Dermis microvascular lymphatic vessel endothelial cell (primary cell): ENCODE measurements at places on chromosomes 1 and 21. TPM values are rescaled to one million over a fixed set of nuclear protein-coding genes. Genes with fewer than 3 reads are reported as not detected.

DNA sequence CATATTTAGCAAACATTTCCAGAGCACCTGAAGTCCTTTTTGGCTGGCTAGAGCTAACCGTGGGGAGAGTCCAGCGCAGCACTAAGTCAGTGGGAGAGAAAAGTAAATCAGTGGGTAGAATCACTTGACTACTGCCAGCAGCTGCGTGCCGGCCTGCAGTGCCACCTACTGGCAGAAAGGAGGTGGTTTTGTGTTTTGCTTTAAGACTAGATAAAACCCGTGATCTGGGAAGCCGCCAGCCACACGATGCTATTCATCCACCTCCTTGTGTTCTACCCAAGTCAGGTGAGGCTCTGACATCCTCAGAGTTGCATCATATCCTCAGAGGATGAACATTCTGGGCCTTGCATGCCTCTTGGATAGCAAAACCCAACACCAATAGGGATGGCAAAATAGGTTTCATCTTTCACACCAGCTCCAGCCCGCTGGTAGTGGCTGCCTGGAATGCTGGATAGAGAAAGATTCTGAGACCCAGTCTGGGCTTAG, 14.1 kb upstream of the HEYL start:
- peak; percentile 74 for DNase-seq

The OLFML3 gene
- 7.2 and 14.8 TPM in 2 replicates for total RNA-seq

DNA sequence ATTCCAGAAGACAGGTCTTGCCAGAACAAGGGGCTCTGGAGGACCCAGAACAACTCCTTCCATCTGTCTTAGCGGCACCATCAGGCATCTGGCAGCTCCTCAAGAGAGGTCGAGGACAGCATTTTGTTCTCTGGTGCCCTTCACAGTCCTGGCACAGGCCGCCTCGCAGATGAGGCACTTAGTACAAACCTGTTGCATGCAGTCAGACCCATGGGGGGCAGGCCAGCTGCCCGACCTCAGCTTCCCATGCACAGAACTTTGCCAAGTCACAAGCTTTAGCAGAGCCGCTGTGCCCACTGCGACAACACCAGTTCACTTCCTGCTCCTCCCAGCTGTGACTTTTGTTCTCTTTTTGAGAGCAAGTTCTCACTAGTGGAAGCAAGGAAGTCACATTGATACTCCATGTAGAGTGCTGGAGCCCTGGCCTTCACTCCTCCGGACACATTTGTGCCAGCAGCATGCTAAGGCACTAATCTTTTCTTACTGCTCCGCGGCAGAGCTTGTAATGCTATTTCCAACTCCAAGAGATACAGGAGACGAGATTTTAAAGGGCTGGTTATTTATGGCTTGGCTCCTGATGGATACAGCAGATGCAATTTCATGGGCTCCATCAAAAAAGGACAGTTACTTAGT, 44.6 kb downstream of the HMGB4 start:
- no peak for DNase-seq

The FCRL5 gene
- total RNA-seq, result not detected in 2 replicates
